ENCODE measurements at places on chromosomes 3 and 15.

DNA sequence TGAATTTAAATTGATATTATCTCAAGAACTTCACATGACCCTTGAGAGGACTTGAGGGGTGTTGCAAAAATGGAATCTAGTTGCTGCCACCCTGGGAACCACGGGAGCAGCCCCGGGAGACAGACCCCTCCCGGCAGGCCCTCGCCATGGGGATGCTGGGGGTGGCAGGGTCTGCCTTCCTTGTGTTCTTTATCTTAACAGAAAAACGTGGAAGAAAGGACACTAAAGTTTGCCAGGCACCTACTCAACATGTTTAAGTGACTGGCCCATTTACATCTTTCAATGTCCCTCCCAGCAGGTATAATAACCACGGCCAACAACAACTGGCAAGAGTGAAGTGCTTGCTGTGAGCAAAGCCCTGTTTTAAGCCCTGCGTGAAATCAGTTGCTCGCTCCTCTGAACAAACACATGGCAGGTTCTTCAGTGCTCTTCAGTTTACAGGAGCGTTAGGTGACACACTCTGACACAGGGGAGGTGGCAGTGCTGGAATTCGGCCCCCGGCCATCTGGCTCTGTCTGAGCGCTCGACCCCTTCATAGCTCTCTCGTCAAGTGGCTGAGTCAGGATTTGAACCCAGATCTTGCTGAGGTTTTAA lies 112.5 kb downstream of the ASB7 start:
- DNase-seq, result no peak

- no peak for DNase-seq
Observed at GRCh38 chr3:25695731-25696420, 31.2 kb upstream of the TOP2B start.

GRCh38 chr3:24539699-24540098 lies 45.0 kb upstream of the THRB start:
- no peak for DNase-seq

DNA sequence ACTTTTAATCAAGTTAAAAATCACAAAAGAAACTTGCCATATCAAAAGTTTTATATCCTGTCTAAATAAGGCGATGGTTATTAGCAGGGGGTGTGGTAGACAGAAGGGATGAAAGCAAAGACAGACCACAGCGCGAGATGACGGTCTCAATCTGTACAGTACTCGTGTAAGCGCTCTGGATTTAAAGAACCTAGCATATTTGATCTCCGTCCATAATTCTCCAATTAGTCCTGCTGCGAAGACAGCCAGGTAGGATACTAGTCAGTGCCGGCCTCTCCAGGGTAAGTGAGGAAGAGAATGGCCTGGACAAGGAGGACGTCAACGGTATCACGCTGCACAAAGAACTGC lies 701 bp downstream of the SGO1 start:
- DNase-seq, result peak; percentile 51

DNA sequence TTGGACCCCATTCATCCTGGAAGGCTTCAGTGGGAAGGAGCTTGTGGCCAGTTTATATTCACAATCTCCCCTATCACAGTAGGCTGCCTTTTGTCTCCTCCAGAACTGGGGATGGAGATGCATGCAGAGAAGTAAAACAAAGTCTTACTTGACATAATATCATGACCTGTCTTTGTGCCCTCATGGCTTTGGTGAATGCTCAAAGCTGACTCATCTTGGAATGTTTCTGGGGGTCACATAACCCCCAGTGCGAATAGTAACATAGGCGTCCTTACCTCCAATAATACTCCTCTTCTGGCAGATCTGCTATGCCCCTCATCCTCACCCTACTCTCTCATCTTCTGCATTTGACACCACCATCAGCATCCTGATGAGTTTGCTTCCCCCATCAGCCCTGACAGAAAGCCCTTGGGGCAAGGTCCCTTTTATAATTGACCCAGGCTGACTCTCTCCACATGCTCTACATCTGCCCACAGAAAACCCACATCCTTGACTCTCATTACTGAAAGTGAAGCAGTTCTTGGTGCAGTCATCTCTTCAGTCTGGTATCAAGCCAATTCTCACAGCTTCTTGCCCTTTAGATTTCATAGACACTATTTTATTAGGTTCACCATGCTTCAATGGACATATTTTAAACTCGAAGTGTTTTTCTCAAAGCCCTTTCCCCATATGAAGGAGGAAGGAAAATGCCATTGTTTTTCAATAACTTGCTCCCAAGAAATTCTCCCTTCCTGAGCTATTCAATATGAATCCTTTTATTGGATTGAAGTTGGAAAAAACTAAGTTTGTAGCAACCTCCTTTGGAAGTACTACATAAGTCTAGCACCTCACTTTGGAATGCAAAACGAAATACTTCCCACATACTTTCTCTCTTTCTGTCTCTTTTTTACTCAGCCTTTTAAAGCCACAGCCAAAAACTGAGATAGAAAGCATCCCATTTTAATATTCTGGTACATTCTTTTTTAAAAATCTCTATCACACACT lies 36.6 kb downstream of the OSTN start:
- no peak for DNase-seq

GRCh38 chr15:64286473-64286872 lies 69.5 kb downstream of the CSNK1G1 start:
- no peak for DNase-seq

- no peak for DNase-seq
Observed at GRCh38 chr15:64780600-64781156, 5.3 kb upstream of the RBPMS2 start.

- no peak for DNase-seq
Observed at GRCh38 chr3:35671483-35671882, 32.2 kb downstream of the ARPP21 start.

DNA sequence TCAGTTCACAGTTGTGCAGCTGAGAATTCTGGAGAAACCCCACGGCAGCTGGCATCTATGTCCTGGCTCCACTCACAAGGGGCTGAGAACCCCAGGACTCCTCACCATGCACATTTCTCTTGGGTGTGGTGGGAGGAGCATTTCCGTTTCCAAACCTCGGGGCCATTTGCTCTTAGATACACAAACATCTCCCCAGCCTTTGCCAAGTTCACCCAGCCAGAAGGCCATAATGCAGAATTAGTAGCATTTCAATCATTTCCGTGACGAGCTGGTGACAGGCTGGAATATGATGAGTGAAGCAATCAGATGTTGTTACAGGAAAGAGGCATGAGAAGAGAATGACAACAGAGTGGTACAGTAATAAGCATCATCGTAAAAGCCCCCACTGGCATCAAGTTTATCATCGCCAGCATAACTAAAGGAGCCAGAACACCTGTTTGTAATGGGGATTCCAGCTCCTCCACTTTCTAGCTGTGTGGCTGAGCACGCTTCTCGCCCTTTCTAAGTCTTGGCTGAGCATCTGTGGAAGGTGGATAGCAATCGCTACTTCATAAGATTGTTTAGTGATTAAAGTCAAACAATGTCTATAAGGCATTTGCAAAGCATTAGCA lies 82.0 kb downstream of the LIPC start:
- no peak for DNase-seq

- no peak for DNase-seq
Observed at GRCh38 chr3:25903371-25904129, 113.7 kb downstream of the OXSM start.

GRCh38 chr3:59766200-59766872 lies 716.5 kb upstream of the CFAP20DC start:
- DNase-seq, result no peak

GRCh38 chr3:40477666-40478065 lies 744 bp downstream of the ZNF619 start:
- no peak for DNase-seq

Measured in NCI-H146 (cell line).